ENCODE measurements at places on chromosomes 11 and 22.

- DNase-seq = no peak
Measured at GRCh38 chr11:25899617-25900160, 432.2 kb upstream of the ANO3 start.

DNA sequence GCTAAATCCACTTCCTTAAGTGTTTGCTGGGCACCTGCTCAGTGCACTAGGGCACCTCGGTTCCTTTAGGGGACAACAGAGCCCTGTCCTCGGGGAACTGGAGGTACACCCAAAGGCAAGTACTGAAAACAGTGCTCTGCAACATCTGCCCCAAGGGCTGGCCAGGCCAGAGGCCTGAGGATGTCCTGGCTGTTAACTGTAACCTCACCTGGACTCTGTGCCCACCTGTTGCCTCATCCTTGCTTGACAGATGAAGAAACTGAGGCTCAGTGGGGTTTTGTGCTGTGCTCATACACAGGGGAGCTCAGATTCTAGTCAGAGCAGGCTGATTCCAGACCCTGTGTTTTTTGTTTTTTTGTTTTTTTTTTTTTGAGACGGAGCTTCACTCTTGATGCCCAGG, 2.6 kb downstream of the SEC14L4 start:
- DNase-seq = no peak

DNA sequence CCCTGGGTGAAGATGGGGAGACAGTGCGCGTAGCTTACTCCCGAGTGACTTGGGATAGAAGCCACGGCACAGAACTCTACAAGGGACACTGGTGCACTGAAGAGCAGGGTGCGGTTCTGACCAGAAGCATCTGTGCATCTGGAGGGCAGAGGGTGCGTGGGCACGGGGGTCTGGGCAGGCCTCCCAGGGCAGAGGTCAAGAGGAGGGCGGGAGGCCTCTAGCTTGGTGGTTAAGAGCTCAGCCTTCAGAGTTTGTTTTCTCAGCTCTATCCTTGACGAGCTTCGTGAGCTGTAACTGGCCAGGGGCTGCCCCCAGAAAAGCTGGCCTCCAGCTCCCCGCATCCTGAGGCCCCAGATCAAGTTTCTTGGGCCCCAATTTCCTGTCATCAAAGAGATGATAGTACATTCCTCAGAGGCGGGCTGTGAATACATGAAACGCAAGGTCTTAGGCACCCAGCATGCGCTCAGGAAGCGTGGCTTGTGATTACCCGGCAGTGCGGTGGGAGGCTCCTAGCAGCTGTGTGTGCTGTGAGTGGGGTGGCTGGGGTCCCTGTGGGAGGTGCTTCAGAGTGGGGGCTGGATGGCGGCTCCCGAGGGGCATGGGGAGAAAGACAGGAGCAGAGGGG, 6.0 kb upstream of the BID start:
- DNase-seq = no peak

- no peak for DNase-seq
Measured at GRCh38 chr11:117374316-117375055, 46.8 kb downstream of the CEP164 start.

DNA sequence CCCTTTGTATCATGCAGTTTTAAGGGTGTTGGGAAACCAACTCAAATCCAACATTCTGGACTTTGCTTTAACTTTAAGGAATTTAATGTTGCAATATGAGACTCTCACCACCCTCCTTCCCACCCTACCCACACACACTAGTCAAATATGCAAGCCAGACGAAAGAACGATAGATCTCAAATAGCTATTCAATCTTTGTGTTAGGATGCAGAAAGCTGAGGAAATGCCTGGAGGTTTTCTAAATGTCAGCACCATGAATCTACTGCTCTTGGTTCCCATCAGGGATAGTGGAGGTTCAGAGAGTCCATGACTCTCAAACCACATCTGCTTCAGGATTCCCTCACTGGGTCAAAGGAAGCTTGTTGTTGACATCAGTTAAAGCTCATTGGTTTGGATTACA, 33.7 kb downstream of the EXPH5 start:
- DNase-seq = no peak

DNA sequence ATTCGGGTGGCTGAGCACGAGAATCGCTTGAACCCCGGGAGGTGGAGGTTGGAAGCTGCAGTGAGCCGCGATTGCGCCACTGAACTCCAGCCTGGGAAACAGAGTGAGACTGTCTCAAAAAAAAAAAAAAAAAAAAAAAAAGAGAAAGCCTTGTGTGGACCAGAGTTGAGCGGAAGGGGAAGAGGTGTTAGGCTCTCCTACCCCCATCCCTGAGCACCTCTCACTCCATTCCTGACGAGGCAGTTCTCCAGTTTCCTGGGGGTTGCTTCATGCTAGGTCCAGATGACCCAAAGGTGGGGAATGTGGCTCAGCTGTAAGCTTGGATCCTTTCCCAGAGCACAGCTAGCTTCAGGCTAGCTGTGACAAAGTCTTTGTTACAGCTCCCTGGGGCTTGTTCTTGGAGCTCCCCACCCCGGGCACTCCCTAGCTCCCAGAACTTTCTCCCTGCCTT, 8.8 kb upstream of the DNAL4 start:
- no peak for DNase-seq

GRCh38 chr11:34513682-34514449, at the start of gene ELF5:
Gene ELF5 (minus strand): TSS chr11:34513794. CDS start chr11:34505749, 8,045 bp downstream.
- DNase-seq = no peak

DNA sequence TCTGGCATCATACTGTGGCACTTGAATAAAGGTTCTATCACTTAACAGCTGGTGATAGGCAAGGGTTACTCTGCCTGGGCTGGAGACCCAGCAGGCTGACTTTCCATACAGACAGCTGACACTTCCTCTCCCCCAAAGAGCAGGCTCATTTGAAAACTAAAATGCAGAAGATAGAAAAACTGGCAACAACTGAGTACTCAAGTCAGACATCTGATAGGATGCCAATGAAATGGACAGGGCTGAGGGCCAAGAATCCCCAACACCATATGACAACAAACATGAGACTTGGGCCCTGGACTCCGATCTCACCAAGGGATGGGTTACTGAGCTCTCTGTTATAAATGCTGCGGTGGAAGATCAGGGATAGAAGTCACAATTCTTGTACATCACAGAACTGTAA, 237.2 kb downstream of the LRRC4C start:
- no peak for DNase-seq

DNA sequence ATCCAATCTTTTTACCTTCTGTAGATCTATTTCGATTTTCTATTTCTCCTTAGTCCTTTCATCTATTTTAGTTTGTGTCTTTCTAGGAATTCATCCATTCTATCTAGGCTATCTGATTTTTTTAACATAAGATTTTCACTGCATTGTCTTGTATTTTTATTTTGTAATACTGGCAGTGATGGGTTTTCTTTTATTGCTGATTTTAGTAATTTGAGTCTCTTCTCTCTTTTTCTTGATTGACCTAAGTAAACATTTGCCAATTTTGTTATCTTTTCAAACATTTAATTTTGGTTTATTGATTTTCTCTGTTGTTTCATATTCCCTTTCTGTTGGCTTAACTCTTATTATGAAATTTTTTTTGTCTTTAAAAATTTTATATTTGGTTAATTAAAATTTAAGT, 107.4 kb upstream of the SERPIND1 start:
- no peak for DNase-seq

GRCh38 chr11:101915791-101916291, 481 bp downstream of the ANGPTL5 start:
- no peak for DNase-seq

- no peak for DNase-seq
Measured at GRCh38 chr11:67664696-67665540, 9.5 kb downstream of the ALDH3B2 start.

DNA sequence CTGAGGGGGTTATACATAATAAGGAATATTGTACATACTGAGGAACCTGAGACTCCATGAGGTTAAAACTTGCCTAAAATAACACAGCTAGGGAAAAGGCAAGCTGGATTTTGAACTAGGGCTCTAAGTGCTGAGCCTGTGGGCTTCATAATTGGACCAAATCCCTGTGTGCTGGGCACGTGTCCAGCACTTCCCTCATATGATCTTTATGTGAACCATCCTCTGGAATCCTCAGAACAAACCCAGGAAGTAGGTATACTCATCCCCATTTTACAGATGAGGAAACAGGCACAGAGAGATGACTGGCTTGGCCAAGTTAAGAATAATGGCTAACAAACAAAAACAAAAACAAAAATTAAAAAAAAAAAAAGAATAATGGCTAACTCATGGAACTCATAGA, 14.9 kb downstream of the RTN4RL2 start:
- no peak for DNase-seq

All from central memory CD8-positive, alpha-beta T cell (primary cell).